Stimulated activated CD4-positive, alpha-beta T cell treated with anti-CD3 and anti-CD28 coated beads, TNF-alpha, amount 100 ng/mL, for 1 hour (primary cell): ENCODE measurements at places on chromosomes 1 and 21.

- DNase-seq = no peak
Observed at GRCh38 chr1:4962836-4963235, 308.4 kb downstream of the AJAP1 start.

DNA sequence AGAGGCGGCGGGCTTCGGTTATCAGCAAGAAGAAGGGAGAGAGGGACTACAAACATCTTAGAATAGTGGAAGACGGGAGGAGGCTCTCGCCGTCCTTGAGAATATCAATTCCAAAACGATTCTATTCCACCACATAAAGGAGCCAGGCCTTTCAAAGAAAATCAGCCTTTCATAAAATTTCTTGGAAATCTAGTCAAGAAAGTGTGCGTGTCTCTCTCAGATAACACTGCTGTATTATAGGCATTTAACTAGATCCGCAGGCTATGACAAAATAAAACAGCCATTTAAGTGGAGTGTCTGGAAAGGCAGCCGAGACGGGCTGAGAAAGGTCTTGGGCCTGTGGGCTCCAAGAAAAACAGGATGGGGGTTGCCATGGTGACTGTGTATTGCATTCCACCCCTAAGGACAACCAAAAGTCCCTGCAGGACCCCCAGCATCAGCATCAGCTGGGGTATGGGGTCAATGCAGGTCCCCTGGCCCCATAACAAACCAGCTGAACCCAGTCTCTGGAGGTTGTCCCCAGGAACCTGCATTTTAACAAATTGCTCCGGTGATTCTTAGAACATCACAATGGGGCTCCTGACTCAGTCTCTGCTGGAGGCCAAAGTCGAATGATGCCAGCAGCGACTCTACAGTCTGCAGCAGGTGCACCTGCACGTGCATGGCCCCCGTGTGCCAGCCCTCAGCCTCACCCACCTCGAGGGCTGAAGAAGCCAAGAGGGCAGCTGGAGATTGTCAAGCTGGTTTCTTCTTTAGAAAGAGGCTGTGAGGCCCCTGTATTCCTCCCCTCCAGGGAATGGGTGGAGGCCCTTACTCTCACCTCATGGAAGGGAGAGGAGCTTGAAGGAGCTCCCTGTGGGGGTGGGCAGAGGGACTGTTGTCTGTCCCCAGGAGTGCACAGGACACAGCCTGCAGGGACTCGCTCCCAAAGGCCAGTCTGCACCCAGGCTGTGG lies 287.4 kb downstream of the NPHP4 start:
- no peak for DNase-seq

DNA sequence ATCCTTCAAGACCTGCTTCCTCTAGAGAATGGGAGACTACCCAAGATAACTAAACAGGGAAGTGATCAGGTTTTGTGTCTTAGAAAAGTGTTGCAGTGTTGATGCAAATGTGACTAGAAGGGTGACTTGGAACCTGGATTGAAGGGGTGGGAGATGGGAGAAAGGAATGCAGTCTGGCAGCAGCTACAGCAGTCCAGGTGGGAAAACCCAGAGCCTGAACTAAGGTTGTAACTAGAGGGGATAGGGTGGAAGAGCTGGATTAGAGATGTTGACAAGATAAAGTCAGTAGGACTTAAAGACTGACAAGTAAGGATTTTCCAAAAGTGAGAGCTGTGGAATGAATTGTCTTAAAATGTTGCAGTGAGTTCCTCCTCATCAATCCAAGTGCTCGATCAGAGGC lies 7.1 kb upstream of the SHISA4 start:
- DNase-seq = no peak

GRCh38 chr21:45164124-45164511 lies 89.7 kb downstream of the ADARB1 start:
- DNase-seq = no peak

- DNase-seq = no peak
Observed at GRCh38 chr1:71836904-71837303, 445.4 kb downstream of the NEGR1 start.

GRCh38 chr21:44696572-44696971 lies 400 bp upstream of the KRTAP10-12 start:
- DNase-seq = no peak

DNA sequence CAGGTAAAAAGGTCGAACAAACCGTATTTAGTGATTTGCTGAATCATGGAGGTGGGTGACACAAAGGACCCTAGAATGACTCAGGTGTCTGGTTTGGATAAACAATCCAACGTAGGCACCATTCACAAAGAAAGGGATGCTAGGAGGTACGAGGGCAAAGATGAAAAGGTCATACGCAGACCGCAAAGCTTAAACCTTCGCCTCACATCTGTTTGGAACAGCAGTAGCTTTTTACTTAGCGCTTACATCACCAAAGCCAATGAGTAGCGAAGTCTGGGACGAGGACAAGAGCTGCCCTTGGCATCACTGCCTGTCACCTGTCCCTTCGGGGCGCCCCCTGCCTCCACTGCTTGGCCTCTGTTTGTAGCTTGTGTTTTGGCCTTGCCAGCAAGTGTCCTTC lies 350.2 kb downstream of the SMYD3 start:
- no peak for DNase-seq

GRCh38 chr1:94316836-94317789 lies 79.7 kb upstream of the ARHGAP29 start:
- DNase-seq = no peak

- DNase-seq = no peak
Observed at GRCh38 chr1:208172423-208173145, 71.6 kb downstream of the PLXNA2 start.

- no peak for DNase-seq
Observed at GRCh38 chr1:112983537-112984131, 27.6 kb upstream of the SLC16A1 start.

- no peak for DNase-seq
Observed at GRCh38 chr1:211013346-211014240, 120.4 kb downstream of the KCNH1 start.

DNA sequence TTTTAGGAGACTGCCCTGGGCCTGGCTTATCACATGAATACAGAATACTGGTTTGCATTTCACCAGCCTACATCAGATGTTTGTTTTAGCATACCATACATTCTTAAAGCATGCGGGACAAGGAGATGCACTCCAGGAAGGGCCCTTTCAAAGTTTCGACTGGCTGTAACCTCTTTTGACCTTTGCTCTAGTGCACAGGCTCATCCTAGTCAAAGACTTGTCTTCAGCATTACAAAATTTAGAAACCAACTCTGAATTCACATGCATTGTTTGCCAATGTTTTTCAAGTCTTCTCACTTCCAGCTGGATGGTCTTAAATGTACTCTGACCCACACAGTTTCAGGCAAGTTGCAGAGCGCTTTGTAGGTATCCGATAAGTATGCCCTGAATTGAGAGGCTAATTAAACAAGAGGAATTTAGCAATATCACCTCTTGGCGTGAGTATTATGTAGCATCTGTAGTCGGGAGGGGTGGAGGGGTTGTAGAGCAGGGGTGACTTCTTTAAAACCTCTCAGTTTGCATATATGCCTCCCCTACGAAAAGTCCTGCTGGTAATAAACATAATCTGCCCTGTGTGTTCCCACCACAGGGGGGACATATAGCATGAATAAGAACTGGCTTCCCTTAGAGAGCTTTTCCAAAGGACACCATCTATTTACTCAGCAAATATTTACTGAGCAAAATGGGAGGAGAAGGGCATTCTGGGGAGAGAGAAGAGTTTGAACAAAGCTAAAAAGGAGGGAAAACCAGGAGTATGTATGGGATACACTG lies 24.4 kb upstream of the AHCYL1 start:
- no peak for DNase-seq

DNA sequence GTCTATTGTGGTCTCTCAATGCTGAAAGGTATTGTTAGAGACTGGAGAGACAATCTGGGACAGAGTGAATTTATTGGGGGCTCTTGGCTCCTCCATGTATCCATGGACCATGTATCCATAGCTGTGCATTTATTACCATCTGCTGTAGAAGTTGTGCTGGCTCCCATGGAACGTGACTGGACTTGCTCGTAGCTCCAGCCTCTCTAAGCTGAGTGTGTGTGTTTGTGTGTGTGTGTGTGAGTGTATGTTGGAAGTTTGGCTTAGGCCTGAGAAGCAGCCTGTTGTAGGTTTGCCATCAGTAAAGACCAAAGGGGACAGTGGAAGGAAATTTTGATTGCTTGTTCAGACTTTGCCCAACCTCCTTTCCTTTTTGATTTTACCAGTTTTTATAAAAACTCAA lies 105.7 kb upstream of the USP24 start:
- no peak for DNase-seq

- no peak for DNase-seq
Observed at GRCh38 chr1:226223786-226224244, 351 bp downstream of the MIXL1 start.

GRCh38 chr1:3779265-3779911 lies 6.8 kb downstream of the SMIM1 start:
- no peak for DNase-seq

DNA sequence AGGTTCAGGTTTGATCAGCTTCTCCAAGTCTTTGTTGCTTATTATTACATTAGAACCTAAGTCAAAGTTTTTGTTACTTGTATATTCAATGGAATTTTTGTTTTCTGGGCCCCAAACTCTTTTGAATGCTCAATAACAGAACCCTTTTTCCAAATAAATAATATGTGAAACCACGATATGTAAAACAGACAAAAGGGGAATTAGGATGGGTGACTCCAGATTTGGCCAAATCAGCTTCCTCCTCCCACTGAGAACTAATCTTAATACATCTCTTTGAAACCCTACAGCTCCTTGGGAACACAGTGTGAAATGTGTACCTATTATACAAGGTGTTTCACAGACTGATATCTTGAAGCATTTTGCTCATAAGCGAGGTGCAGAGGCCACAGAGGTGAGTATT lies 67.0 kb upstream of the TNFSF18 start:
- DNase-seq = no peak

GRCh38 chr1:33327587-33328325 lies 6.9 kb upstream of the A3GALT2 start:
- no peak for DNase-seq

DNA sequence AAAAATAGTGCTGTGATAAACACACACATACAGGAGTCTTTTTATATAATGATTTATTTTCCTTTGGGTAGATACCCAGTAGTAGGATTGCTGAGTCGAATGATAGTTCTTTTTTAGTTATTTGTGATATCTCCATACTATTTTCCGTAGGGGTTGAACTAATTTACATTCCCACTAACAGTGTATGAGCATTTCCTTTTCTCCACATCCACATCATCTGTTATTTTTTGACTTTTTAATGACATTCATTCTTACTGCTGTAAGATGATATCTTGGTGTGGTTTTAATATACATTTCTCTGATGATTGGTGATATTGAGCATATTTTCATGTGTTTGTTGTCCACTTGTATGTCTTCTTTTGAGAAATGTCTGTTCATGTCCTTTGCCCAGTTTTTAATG lies 78.3 kb downstream of the NIBAN1 start:
- DNase-seq = no peak

GRCh38 chr1:202348005-202348508 lies 442 bp upstream of the PPP1R12B start:
- no peak for DNase-seq

- no peak for DNase-seq
Observed at GRCh38 chr1:26700711-26701110, 4.9 kb downstream of the ARID1A start.

GRCh38 chr1:52323731-52324130 lies 42.3 kb downstream of the CC2D1B start:
- no peak for DNase-seq

DNA sequence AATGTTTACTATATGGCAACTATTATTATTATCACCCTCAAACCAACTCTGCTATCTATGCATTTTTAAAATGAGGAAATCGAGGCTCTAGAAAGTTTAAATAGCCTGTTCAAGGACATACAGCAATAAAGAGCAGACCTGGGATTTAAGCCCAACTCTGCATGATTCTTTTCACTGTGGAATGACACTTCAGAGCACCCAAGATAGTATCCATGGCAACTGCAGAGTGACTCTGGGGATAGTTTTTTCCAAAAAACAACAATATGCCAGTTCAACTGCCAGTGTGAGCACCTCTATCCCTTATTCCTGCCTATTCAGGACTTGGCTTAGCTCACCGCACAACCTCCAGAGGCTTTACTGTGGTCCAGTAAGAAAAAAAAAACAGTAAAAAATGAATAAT lies 293.9 kb downstream of the BRINP2 start:
- no peak for DNase-seq

DNA sequence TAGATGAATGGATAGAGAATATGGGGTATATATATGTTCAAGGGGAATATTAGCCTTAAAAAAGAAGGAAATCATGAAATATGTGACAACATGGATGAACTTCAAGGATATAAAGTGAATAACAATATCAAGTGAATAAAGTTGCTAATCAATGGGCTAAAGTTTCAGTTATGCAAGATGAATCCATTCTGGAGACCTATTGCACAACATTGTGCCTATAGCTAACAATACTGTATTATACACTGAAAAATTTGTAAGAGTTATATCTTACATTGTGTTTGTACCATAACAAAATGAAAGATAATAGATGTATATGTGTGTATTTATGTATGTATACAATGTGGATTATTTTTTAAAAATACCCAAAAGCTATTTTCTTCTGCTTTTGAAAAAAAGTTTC lies 96.3 kb upstream of the DPYD start:
- no peak for DNase-seq

GRCh38 chr1:244327533-244327932 lies 124.2 kb downstream of the ADSS2 start:
- no peak for DNase-seq

DNA sequence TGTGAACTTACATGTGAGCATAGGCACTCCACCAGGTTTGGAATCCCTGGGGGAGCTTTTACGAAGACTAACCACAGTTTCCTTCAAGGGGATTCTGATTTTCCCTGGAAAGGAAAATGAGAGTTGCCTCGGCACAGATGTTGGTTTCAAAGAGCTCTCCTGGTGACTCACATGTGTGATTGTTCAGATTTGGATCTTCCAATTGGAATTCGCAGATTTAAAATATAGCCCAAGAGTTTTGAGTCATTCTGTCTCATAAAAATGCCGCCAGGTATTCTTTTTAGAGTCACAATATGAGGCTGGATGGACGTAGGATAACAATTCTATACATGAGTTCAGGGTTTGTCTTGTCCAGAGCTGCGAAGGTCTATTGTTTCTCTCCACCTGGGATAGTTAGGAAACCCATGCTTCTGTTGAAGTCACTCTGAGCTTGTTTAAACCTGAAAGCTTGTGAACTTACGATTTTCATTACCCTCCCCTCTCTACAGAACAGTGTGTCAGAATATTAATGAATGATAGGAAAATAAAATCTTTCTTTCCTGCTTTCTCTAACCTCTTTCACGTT lies 64.9 kb downstream of the TGFB2 start:
- DNase-seq = no peak

GRCh38 chr1:199721001-199721400 lies 306.5 kb upstream of the NR5A2 start:
- DNase-seq = no peak

DNA sequence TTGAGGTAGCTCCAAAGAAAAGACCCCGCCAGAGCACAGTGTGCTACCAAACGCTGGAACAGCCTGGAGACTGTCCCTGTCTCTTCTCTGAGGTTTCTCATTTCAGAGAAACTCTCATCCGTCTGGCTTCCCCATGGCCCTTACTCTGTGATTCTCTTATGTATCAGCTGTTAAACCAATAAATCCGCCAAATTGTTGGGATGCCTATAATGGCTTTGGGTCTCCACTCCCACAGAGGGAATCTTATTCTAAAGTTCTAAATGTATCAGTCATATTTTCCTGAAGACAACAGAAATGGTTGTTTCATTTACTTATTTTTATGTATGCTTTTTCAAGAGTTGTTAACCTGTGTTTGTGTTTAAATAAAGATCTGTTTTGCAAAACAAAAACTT lies 4.0 kb downstream of the ERG start:
- DNase-seq = no peak
